ENCODE measurements at places on chromosomes 3 and 15.

- no peak for DNase-seq
Observed at GRCh38 chr15:82944056-82944455, 8.5 kb downstream of the HOMER2 start.

- DNase-seq, result no peak
Observed at GRCh38 chr3:194440756-194441155, 41.7 kb upstream of the GP5 start.

DNA sequence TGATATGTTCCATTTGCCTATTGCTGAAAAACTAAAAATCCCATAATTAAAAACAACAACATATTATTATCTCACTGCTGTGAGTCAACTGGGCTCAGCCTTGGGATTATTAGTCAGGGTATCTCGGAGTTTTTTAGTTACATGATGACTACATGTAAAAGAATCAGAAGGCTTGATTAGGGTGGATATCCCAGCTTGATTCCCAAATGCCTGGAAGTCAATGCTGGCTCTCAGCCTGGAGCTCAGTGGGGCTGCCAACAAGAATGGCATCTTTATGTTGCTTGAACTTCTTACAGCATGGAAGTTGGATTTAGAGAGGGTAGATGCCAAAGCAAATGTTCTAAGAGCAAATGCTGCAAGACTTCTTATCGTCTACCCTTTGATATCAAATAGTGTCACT lies 278.5 kb downstream of the PLOD2 start:
- DNase-seq, result no peak

DNA sequence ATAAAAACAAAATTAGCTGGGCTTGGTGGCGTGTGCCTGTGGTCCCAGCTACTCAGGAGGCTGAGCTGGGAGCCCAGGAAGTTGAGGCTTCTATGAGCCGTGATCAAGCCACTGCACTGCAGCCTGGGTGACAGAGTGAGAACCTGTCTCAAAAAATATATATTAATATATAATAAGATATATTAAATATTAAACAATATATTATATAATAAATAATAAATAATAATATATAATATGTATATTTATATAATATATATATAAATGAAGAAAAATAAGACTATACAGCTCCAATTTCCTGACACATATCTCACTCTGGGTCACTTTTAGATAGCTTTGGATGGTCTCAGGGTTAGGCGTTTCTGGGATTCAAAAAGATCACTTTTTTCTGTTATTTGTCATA lies 74.2 kb upstream of the DPPA4 start:
- DNase-seq, result no peak

- DNase-seq, result no peak
Observed at GRCh38 chr3:129161860-129162271, 1.0 kb upstream of the ISY1 start.

DNA sequence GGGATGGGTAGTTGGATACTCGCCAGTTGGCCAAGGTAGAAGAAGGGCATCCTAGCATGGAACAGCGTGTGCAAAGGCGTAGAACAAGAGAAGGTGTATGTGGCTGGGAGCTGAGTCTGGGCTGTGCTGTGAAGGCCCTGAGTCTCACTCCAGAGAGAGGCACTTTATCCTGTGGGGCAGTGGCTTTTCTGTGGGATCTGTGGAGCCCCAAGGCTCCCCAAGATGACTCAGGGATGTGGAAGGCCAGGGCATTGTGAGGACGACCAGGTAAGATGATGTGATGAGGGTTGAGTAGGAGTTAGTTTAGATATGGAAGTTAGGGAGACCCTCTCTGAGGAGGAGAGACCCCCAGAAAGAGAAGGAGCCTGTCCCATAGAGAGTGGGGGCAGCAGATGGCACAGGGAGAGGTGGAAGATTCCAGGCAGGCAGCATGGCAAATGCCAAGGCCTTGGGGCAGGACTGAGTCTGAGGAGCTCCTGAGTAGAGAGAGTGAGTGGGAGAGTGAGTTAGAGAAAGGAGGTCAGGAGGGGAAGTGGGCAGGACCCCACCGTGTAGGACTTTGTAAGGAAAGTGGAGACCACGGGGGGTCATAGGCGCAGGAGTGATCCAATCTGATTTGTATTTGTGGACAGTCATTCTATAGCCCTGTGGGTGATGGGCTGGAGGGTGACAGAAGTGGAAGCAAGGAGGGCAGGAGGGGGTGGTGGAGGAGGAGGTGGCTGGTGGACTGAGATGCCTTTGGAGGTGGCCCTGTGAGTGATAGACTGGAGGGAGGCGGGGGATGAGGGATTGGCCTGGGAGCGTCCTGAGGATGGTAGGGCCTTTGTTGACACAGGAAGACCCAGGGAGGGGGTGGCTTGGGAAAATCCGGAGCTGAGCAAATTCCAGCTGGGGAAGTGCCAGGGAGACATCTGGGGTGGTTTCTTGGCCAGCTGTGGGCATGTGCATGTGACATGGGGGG lies 50.3 kb downstream of the FBLN2 start:
- DNase-seq, result no peak

GRCh38 chr3:158725348-158726011 lies 6.8 kb downstream of the RARRES1 start:
- DNase-seq, result no peak

GRCh38 chr15:32676169-32676568 lies 34.7 kb downstream of the SCG5 start:
- no peak for DNase-seq

- no peak for DNase-seq
Observed at GRCh38 chr3:190533511-190534281, 19.8 kb downstream of the IL1RAP start.

- no peak for DNase-seq
Observed at GRCh38 chr15:63439536-63440264, 58.1 kb upstream of the CA12 start.

GRCh38 chr3:33358172-33358781 lies 81.0 kb downstream of the FBXL2 start:
- no peak for DNase-seq

DNA sequence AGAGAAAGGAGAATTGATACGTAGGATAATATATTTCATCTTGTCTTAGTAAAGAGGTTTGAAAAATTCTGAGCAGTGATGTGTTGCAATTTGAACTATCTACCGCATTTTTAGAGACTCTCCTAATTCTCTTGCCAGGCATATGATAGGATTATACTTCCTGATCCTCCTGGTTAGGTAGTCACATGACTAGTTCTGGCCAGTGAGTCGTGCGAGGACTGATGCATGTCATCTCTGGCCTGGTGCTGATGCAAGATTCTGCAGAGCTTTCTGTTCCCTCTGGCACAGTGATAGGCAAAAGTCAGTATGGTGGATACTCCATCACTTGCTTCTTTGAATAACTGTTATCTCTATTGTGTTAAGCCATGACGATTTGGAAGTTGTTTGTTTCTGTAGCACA lies 277.6 kb upstream of the NAALADL2 start:
- DNase-seq, result no peak

GRCh38 chr3:50267280-50267913 lies 1.6 kb upstream of the SEMA3B start:
- DNase-seq, result no peak

- DNase-seq, result no peak
Observed at GRCh38 chr3:133469140-133469731, 69.4 kb downstream of the BFSP2 start.

- no peak for DNase-seq
Observed at GRCh38 chr3:97911459-97911858, 60.8 kb downstream of the RIOX2 start.

DNA sequence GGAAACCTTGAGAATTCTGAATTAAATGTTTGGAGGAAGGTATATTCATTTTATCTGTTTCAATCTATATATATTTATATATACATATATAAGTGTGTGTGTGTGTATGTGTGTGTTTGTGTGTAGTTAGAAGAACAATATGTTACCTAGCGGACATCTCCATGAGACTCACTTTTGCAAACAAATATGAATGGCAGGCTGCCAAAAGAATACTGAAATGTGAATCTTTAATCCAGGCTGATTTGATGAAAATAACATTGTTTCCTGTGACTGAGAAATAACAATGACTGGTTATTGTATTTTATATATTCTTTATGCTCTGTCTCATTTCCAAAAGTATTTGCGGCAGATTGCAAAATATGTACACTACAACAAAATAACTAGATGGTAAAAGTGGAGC lies 255.5 kb upstream of the TGFBR2 start:
- DNase-seq, result no peak

DNA sequence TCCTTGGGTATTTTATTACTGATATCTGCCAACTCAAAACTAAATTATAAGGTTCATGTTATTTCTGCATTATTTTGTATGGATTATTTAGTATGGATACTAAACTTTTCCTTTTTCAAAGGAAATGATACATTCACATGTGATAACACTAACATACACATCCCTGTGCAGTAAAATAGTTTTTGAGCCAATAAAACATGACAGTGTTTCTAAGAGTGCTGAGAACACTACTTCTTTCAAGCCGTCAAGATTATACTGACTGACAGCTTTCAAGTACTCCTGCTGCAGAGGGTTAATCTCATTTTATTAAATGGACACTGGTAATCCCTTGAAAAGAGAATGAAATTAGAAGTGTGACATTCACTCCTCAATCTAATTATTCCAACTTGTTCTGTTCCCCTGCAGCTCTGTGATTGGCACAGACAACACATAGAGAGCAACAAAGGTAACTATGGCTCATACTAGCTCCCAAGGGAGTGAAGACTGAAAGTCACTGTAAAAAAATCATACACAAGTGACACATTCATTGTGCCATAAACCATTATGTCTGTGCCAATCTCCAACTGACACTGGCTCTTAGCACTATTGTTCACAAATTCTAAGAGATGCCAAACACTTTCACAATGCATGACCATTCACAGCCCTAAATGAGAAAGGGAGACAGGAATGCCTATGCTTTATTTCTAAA lies 468.6 kb downstream of the SHQ1 start:
- DNase-seq, result no peak

DNA sequence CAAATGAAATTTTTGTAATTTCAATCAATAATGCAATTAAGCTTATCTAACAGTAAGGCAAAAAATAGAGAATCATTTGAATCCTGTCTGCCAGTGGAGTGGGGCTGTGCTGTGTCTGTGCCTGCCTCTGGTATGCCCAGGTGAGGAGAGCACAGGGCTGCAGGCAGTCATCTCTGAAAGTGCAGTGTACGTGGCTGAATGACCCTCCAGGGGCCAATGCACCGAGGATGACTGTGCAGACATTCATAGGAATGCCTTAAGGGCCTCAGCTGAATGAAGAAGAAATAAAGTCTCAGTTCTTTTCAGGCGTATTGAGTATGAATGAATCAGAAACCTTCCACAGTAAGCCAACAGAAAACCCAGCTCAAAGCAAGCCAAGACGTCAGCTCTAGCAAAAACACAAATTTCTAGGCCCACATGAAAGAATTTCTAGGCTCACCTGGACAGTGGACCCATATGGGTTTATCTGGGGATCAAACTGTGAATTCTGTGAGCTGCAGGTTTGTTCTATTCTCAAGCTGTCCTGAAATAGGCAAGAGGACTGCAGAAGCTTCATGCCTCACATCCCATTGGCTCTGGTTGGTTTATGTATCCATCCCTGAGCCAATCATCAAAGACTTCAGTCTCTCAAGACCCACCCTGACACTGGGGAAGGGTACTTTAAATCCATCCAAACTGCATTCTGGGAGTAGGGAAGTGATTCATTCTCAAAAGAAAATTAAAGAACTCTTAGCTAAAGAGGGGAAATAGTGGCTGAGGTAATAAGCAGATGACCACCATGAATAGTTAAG lies 123.4 kb downstream of the SSR3 start:
- no peak for DNase-seq

DNA sequence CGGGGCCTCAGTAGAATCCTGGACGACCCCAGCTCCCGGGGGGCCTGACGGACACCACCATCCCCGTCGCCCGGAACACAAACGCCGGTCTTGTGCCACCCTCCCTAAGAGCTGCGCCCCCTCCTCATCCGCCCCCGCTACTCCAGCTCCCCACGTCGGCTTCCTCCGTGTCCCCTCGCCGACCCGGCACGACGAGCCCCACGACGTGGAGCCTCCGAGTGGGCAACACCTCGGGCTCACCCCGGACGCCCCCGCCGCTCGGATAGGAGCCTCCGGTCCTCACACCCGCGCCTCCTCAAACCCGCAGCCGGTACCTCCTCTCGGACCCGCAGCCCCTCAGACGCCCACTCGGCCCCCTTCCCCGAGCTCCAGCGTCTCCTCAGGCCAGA lies 525 bp downstream of the NPTN start:
- peak; percentile 3 for DNase-seq

DNA sequence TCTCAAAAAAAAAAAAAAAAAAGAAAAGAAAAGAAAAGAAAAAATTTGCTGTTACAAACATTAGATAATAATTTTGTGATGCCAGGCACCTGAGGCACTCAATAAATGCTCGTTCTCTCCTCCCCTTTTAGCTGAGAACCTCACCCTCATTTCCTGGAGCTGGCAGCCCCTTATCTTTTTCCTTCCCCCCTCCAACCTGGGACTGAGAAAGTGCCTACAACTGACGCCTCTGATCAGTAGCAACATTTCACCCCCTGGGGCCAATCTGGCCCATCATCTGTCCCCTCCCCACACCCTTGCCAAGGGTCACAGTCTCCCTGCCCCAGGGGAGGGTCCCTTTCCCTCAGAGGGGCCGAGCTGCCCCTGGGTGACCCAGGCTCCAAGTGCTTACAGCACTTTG lies 12.6 kb upstream of the RNU6-1 start:
- no peak for DNase-seq

- no peak for DNase-seq
Observed at GRCh38 chr15:80478075-80478474, 73.9 kb downstream of the ARNT2 start.

DNA sequence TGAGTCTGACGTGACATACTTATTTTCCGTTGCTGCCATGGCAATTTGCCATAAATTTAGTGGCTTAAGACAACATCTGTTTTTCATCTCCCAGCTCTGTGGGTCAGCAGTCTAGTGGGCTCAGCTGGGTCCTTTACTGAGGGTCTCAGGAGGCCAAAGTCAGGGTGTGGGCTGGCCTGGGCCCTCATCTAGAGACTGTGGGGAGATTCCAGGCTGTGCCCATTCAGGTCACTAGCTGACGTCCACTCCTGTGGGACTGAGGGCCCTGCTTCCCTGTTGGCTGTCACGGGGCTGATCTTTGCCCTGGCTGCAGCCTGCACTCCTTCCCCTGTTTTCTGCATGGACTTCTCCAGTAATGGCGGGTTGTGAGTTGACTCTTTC lies 19.1 kb downstream of the FGD5 start:
- DNase-seq, result no peak

- no peak for DNase-seq
Observed at GRCh38 chr3:189304465-189305351, 132.9 kb downstream of the TPRG1 start.
